Lower lobe of right lung (tissue), 2 donors: ENCODE measurements at places on chromosomes 12 and 14. TPM values are rescaled to one million over a fixed set of nuclear protein-coding genes. Genes with fewer than 3 reads are reported as not detected.

DNA sequence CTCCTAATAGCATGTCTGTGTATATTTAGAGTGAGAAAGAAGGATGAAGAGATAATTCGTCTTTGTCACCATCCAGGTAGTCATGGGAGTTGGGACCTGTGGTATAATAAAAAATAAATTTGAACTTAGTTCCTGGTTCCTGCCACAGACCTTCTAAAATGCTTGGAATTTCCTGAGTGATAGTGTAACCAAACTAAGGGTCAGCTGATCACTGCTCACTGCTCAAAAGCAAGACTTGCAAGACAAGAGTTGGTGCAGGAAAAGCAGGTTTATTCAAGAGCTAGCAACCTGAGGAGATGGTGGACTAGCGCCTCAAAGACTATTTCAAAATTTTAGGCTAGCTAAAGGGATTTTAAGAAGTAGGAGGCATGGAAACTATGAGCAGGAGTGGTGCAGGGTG is 19.1 kb downstream of the ANG start:
- no peak for DNase-seq

SYT10 gene
- 0.21 TPM for total RNA-seq

DNA sequence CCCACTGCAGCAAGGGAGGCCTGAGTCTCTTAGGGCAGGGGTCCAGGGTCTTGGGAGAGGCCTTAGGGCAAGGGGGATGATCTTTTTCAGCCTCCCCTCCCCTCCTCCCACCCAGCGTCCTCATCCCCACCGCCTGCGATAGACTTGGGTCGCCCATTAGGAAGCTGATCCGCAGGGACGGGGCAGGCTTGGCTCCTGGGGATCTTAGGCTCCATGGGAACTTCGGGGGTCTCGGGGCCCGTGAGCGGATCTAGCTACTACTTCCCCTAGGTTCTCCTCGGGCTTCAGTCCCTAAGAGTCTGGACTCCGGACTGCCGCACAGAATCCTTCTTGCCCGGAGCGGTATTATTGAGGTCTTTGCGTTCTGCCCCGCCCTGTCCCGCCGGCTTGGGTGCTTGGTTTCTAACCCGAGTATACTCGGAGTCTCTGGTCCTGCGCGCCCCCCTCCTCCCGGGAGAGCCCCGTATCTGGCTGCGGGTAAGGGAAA is 2.2 kb upstream of the PTHLH start:
- DNase-seq = no peak

MAP1LC3B2 gene
- 1.9 TPM for total RNA-seq

- no peak for DNase-seq
Observed at GRCh38 chr14:37643701-37644100, 48.3 kb downstream of the TTC6 start.

DYRK4 gene
- total RNA-seq = 41.4 TPM

ZNF891 gene
- total RNA-seq = 2.6 TPM

DNA sequence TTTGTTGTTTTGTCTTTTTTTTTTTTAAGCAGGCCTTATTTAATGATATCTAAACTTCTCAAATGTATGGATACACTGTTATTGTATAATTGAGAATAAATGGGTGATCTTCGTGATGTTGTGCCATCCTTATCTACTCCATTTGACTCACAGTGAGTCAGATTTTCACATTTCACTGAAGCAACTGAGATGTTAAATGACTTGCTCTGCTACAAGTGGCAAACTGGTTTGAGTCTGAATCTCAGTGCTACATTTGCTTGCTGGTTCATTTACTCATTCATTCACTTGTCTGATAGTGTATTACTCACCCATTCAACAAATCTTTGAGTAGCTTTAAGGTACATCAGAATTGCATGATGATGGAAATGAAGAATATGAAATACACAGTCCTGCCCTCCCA is 2.6 kb downstream of the KIAA0586 start:
- DNase-seq = no peak

BDKRB2 gene
- 1.3 TPM for total RNA-seq

DNA sequence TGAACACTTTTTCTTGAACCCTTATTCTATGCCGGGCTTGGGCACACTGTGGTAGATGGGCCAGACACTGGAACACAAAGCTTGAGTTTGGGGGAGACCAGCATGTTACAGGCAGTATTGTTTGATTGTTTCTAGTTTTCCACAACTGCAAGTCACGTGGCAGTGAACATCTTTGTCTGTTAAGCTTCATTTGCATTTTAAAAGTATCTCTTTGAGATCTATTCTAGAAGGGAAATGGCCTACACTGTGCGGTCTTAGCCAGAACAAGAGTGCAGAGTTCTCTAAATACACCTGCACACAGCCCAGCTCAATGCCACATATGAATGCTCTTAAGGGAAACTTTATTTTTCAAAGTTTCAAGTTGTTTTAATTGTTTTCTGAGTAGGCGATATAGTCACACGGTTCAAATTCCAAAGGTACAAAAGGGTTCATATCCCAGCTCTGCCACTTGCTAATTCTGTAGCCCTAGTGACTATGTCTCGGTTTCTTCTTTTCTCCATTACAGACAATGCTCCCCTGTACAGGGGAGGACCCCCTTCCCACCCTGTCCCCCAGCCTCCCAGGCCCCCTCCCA is 24.9 kb downstream of the RIN3 start:
- DNase-seq = no peak

- no peak for DNase-seq
Observed at GRCh38 chr12:3256103-3256631, 179.0 kb downstream of the TSPAN9 start.

GPR162 gene
- total RNA-seq = 21.5 TPM

C1S gene
- total RNA-seq = 280 TPM

GRCh38 chr12:45634273-45634917 is 95.1 kb upstream of the ARID2 start:
- DNase-seq = no peak

DNA sequence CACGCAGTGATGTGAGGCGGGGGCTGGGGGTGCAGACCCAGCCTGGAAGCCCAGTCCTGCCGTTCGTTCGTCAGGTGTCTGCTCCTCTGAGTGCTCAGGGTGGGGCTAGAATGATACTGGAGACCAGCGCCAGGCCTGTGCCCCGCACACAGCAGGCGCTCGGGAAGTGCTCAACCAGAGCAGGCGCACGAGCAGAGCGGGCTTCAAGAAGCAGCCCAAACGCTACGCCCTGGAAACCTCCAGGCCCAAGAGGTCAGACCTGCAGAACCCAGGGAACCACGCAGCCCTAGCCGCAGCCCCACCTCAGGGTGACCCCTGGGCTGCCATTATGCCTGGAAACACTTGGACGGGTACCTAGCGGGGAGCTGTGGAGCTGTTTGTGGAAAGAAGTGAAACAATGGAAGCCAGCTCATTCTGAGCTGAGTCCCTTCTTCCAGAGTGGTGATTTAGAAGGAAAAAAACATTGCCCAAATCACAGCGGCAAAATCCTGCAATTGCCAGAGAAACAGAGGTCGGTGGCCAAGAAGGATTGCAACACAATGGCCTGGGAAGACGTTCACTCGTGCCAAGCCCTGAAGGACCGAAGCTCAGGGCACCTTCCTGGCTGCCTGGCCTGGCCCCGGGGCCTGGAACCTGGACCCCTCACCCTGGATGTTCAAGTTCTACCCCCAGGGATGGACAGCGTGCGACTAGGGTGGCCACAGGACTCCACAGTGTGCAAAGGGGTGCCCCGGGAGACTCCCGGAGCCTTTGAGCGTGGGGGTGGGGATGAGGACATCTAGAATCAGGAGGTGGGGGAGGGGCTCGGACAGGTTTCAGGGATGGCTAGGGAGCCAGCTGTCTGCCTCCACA is 40.4 kb upstream of the DIO3 start:
- no peak for DNase-seq

AICDA gene
- 0.77 TPM for total RNA-seq

GRCh38 chr12:132604151-132604618 is 6.2 kb downstream of the LRCOL1 start:
- peak; percentile 61 for DNase-seq

- DNase-seq = no peak
Observed at GRCh38 chr12:111677186-111677585, 8.6 kb downstream of the BRAP start.
